NCI-H526 (cell line): ENCODE measurements at places on chromosomes 5 and 9.

- no peak for DNase-seq
Observed at GRCh38 chr5:66805514-66806430, 209.6 kb downstream of the MAST4 start.

GRCh38 chr5:151154931-151155774 is 2.4 kb downstream of the ANXA6 start:
- DNase-seq, result no peak

DNA sequence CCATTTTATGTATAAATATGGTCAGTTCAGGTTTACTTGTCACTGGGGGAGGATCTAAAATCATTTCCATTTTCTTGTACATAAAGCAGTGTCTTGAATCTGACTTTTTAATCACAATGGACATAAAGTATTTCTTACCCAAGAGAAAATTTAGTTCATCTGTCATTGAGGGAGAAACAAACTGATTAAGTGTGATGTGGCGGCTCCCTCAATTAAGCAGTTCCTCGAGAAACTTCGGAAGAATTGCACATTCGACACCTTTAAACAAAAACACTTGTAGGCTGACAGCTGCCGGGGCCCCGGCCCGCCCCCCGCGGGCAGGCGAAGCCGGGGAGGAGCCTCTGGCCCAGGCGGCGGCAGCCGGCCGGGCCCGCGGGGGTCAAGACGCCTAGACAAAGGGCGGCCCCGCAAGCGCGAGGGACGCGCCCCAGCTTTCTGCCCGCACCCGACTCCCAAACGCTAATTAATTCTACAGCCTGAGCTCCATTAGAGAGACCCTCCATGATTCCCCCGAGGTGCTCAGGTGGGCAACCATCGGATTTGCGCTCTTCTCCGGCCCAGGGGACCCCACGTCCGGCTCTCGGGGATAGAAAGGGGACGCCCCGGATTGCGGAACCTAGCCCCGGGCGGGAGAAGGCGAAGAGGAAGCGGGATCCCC is 750 bp downstream of the TRIM36 start:
- DNase-seq, result peak; percentile 41

DNA sequence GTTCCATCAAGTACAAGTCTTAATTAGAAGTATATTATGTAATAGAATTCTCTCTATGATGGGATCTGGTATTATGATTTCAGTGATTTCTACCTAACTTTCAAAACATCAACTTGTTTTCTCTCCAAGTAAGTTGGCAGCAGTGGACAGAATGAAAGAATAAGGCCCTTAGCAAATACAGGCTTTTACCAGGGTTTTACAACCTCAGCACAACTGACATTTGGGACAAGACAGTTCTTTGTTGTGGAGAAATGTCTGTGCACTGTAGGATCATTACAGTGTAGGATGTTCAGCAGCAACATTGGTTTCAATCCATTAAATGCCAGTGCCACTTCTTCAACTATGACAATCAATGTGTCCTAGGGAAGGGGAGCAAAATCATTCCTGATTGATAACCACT is 48.8 kb downstream of the MLANA start:
- DNase-seq, result no peak

DNA sequence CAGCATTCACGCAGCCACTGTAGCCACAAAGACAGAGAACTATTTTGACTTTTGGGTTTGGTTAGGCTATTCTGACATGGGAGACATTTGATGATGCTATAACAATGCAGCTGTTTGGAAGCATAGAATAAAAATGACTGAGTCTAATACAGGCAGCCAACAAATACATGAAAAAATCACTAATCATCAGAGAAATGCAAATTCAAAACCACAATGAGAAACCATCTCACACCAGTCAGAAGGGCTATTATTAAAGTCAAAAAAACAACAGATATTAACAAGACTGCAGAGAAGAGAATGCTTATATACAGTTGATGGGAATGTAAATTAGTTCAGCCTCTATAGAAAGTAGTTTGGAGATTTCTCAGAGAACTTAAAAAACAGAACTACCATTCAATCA is 107.1 kb upstream of the POC5 start:
- DNase-seq, result no peak

DNA sequence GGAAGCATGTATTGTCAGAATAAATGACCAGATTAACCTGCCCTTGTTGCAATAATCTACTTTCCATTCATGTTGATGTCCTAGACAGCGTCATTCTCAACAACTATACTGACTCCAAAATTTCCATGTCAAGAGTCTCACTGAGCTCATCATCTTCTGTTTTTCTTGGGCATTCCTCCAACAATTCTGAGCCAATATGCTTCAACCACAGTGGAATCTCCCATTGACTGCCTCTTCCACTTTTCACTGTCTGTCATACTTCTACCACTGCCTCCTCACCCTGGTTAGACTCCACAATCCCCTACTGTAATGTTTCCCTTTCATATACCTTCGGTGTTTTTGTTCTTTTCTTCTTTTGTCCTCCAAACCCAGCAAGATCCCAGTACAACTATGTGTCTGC is 162.8 kb downstream of the TLE1 start:
- DNase-seq, result no peak

- DNase-seq, result peak; percentile 67
Observed at GRCh38 chr9:124551472-124552272, 44.5 kb upstream of the NR5A1 start.

- DNase-seq, result peak; percentile 24
Observed at GRCh38 chr5:139856714-139857113, 61.1 kb downstream of the PSD2 start.

DNA sequence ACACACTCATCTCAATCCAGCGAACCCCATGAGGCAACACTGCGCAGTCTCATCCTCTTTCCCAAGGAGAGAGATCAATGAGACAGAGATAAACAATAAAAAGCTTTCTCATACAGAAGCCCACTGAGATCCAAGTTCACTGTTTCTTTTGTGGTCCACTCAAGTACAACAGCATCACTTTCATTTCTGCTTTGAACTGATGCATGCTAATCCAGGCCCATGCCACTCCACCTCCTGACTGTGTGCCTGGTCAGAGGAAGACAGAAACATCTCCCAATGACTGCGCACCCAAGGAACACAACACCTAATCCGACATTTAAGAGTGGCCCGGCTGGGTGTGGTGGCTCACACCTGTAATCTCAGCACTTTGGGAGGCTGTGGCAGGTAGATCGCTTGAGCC is 104.0 kb downstream of the SERINC5 start:
- DNase-seq, result no peak

DNA sequence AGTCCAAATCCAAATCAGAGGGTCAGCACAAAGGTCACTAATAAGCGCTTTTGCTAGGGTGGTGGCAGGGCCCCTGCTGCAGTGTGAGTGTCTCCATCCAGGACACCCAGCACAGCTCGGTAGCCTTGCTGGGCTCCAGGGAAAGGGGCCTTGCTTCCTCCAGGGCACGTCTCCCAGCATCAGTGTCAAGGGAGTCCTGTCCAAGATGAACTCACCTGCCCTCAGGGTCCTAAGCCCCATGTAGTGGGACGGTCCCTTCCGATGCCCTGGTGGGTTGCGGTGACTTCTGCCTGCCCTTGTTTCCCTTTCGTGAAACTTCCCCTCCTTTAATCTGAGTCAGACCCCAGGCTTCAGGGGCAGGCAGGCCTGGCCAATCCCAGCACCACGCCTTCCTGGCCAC is 101.7 kb downstream of the ZNF354C start:
- DNase-seq, result no peak

DNA sequence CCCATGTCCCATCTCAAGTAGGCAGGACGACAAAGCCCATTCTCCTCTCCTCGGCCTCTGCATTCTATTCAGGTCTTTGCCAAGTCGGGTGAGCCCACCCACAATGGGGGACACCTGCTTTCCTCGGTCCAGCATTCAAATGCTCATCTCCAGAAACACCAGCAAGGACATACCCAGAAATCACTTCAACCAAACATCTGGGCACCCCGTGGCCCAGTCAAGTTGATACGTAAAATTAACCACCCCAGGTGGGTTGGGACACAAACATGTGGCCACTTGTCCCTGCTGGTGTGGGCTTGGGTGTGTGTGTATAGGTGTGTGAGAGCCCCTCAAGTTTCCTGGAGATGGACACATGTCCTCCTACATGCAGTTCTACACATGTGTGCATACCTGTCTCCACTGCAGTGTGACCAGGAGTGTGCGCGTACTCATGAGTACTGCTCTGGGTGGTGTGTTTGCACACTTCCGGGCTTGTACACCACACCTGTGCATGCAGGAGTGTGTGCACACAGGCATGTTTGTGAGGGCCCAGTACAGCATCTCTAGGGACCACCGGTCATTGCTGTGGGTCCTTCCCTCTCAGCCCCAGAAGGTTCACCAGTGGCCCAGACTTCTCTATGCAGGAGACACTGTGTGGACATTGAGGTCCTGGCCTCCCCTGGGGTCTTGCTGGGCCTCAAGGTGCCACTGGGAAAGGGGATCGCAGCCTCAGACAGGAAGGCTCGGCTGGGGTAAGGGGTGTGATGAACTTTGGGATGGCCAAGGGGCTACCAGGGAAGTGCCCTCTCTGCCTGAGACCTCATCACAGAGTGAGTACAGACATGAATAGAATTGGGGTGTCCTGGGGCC is 35.4 kb upstream of the RXRA start:
- DNase-seq, result no peak

DNA sequence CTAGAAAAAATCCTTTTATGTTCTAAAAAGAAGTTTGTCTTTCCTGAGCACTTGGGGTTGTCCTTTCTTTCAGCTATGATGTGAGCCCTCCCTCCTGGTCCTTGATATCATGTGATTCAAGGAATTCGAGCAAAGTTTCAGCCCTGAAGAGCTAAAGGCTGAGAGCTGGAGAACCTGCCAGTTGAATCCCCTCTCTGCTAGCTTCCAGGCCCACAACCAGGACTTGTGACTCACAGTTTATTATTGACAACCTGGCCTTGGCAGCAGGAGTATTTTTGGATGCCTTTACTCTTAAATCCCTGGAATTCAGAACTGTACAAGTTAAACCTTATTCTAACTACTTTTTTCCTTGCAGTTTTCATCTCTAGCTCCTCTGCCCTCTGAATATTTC is 182.8 kb downstream of the SPOCK1 start:
- DNase-seq, result no peak

DNA sequence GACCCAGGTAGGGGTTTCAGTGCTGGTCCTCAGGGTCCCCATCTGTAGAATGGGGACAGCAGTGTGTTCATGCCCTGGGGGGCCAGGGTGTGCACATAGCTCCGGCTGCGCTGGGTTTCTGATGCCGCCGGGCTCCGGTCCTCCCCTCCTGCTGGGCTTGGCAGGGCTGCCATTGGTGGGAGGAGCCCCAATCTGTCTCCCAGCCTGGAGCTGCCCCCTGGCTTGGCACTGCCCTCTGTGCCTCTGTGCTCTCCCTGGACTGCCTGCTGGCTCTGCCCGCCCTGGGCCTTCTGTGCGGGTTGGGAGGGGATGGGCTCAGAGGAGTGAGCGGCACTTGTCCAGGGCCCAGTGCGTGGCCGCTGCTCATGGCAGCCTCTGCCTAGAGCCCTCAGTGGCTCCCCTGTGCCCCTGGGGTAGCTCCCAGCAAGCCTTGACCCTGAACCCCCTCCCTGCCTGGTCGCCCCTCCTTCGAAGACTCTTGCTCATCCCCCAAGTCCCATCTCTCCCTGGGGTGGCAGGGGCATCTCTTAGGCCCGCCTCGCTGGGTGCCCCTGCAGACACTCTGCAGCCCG is 35.7 kb downstream of the RXRA start:
- DNase-seq, result no peak

- no peak for DNase-seq
Observed at GRCh38 chr5:136007271-136007670, 21.5 kb upstream of the TGFBI start.

- DNase-seq, result no peak
Observed at GRCh38 chr5:137453483-137454080, 45.5 kb downstream of the SPOCK1 start.

DNA sequence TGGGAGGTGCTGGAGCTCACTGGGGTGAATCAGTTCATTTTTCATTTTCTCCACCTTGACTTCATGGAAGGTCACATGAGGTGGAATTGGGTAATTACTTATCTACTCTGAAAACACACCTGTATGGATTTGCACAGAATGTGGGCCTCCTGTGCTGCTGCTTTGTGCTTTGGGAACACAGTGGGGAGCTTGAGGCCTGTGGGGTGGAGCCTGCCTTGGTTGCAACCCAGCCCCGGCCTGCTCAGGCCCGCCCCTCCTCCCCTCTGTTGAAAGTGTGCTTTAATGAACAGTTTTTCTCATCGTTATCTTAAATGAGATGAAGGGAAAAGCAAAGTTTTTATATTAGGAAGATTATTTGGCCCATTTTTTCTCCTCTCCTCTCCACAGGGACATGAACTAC is 28.5 kb upstream of the DMRT3 start:
- DNase-seq, result no peak

DNA sequence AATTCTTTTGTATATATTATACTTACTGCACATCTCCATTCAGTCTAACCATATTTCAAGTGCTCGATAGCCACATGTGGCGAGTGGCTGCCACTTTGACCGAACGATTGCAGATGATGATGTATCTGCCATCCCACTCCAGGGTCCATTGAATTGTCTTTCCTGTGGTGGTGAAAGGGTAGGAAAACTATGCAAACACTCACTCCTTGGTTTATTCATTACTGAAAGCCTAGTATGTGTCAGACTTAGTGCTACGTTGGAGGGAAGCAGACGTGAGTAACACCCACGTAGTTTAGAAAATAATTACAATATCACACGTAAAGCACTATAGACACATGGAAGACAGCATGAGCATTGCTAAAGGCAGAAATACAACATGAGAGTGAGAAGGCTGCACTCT is 353.7 kb downstream of the CSNK1G3 start:
- DNase-seq, result no peak

- no peak for DNase-seq
Observed at GRCh38 chr9:109171926-109172325, 4.9 kb upstream of the FRRS1L start.

- no peak for DNase-seq
Observed at GRCh38 chr9:754150-754931, 87.2 kb upstream of the DMRT1 start.

- no peak for DNase-seq
Observed at GRCh38 chr9:128205296-128205944, 2.2 kb downstream of the DNM1 start.

GRCh38 chr5:142904416-142904815 is 134.2 kb downstream of the ARHGAP26 start:
- no peak for DNase-seq

DNA sequence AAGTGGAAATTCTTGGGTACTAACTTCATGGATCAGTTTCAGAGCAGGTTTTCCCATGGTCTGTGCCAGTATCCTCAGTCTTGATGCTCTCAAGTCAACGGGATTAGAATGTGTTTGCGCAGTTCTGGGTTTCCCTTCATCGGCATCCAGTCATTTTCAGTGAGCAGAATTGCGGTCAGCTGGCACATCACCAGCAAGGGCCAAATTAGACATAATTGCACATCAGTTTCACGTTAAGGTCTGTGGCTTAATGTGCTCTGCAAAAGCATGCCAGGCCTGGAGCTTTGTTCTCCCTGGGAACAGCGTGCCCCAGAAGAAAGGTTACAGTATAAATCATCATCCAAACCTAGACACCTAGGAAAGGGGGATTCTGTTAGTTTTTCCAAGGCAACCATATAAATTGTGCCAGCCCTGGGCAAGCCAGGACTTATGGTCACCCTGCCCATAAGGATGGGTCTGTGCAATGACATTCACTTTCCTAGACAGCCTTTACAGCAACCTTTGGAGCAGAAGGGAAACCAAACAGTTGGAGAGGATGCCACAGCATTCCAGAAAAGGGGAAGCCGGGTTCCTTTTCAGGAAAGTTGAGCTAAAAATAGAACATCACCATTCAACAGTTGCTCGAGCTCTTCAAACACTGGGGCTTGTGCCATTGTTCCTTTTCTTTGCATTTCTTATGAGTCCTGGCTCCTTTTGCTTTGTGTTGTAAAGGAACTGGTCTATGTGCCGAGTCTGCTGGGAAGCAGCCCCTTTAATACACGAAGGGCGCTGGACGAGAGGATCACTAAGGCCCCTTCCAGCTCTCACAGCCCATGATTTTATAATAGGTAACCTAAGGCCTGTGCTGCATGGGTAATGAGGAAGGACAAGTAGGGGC is 23.1 kb downstream of the IQGAP2 start:
- DNase-seq, result no peak
